ENCODE measurements at places on chromosomes 5 and 9.

DNA sequence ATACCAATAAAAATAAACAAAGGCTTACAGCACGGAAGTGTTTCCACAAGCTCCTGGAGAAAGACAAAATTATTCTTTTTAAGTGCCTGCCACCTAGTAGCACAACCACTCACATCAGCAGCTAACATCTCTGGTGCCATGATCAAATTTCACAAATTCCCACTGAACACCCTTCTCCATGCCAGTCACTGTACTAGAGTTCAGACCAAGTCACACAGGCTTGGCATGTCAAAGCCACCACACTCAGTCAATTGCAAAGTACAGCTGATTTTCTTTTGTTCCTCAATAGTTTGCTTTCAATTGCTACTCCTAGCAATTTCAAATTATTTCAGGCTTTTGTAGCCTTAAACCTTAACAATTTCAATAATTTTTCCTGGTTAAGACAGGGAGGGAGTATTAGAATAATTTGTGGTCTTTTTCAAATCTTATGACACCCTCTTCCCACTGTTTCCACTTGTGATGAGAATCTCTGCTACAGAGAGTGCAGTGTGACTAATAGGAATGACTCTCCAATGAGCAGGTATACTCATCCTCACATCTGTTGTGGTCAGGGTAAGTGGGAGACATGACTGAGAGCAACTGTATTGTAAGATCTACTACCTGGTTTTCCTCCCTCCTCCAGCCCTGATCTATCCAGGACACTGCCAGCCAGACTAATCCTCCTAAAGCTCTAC lies 46.2 kb downstream of the RNF145 start:
- no peak for DNase-seq

- DNase-seq = no peak
Measured at GRCh38 chr5:37940931-37941623, 101.2 kb upstream of the GDNF start.

DNA sequence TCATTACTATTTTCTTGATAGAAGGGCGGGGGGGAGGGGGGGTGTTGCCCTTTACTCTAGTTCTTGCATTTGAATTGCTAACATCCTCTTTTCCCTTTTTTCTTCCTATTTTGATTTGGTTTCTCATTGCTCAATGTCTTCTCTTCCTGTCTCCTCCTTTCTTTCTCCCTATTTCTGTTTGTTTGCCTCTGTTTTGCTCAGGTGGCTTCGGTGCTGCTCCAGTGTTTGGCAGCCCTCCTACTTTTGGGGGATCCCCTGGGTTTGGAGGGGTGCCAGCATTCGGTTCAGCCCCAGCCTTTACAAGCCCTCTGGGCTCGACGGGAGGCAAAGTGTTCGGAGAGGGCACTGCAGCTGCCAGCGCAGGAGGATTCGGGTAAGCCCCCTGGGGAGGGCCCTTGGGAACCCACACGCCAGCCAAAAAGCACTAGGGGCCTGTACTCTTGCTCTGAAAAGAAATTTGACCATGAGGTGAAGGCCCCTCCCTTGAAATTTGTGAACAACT lies 48.3 kb downstream of the FAM78A start:
- DNase-seq = peak; percentile 47

DNA sequence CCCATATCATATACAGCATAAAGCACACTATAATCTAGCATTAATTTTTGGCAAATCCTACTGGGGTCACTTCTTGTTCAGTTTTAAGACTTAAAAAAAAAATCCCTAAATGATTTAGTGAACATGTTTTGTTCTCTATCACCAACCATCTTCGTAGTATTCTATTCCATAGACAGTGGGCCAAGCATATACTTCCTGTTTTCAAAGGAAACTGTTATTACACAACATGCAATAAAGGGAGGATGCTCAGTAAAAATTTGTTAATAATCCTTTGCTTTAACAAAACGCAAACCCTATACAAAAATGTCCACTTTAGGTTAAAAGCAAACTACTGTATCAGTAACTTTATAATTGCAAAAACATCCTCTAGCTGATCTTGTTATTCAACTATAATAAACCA lies 13.0 kb downstream of the CCNH start:
- peak; percentile 29 for DNase-seq

DNA sequence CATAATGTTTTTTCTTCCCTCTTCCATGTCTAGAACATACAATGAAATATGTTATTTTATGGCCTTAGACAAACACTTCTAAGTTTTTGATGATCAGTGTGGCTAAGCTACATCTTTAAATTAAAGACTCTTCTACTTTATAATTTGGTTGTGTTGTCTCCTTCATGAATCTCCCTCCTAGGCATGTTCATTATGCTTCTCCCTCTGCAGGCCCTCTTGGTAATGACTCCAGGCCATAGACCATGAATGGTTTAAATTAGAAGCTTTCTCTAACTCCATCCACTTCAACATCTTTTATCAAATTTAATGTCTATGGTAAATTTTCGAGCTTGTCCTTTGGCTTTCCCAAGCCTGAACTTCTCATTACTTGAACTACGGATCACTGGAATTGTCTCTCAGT lies 342.7 kb upstream of the ADAMTS16 start:
- no peak for DNase-seq

GRCh38 chr5:149046196-149046829 lies 16.5 kb downstream of the SH3TC2 start:
- no peak for DNase-seq

- no peak for DNase-seq
Measured at GRCh38 chr5:158139161-158139560, 280.2 kb upstream of the CLINT1 start.

GRCh38 chr9:122219856-122220672 lies 8.7 kb downstream of the LHX6 start:
- no peak for DNase-seq

DNA sequence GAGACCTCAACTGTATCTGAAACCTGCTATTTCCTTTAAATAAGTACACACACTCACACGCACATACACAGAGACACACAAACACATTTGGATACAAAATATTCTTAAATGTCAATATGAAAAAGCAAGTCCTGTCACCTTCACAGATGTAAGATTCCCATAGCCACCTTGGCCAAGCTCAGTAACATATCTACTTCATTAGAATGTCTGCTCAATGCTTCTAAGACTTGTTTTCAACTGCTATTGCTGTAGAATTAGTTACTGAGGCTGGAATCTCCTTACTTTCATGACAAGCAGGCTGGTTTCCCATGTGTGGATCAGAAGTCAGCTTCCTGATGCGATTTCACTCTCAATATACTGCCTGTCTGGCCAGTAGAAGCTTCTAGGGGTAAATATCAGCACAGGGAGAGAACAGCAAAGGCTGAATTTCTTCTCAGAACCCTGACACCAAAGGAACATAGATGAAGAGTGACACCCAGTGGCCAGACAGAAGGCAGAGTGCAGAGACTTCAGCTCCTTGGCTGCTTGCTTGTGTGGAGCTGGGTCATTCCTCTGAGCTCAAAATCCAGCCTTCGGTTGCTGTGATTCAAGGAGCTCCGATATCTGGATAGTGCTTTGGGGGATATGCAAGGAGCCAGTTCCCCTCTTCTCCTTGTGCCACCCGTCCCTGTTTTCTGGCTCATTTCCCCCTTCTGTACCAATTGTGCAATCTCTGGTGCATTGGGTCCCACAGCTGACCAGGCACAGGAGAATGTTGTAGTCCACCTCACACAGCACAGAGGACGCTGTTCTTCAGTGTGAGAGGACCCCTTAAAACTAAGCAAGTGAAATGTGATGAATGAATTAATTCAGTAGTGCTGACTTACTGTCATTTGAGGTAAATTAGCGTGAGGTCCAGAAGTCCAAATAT lies 26.6 kb upstream of the ABLIM3 start:
- peak; percentile 55 for DNase-seq

GRCh38 chr9:131943351-131943841 lies 136.3 kb downstream of the MED27 start:
- peak; percentile 40 for DNase-seq

DNA sequence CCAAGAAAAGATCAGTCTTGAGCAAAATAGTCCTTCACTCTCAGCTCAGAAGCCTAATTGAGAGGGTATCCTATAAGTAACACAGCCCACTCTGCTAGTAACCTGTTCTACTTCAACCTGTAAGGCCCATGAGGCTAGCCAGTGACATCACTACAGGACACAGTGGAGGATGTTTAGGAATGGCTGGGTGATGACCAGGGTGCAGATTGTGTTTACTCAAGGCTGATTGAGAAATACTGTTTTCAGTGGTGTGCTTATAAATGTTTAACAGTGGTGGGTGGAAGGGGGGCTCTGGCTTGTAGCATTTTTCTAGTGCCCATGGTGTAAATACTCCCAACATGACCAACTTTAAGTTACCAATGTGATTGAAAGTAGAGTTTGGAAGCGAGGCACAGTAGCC lies 159.8 kb upstream of the CCDC152 start:
- DNase-seq = no peak

DNA sequence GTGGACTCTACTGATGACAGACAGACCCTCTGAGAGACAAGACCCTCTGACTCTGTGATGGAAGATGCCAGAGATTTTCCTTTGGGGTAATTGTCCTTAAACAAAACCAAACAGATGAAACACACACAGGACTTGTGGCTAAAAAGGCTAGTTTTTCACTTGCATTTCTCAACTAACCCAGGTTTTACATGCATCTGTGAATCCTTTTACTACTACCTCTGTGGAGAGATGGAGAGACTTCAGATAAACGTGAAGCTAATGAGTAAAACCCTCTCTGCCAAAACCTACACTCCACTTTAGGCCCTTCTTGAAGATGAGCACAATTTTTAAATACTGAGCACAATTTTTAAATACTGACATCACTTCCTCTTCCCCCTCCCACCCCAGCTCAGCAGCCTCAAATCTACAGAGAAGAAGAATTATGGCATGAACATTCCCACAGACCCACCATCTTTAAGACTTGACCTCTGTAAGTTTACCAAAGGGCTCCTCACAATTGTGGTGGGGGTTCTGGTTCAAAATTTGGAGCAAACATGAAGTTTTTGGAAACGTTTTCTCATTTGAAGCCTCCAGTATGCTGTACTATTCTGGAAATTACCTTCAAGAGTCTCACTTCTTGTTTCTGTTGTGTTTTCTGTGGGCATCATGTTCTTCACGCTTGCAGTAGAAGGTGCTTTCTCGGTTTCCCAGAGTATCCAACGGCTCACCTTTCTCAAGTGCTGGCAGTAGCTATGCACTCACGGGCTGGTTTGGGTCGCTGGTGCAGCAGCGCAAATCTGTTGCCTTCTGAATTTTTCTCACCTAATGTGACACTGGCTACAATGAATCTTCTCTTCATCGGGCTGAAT lies 42.7 kb downstream of the ACER2 start:
- no peak for DNase-seq

- no peak for DNase-seq
Measured at GRCh38 chr5:166772770-166773169, 1518.7 kb upstream of the WWC1 start.

GRCh38 chr5:15014809-15015208 lies 143.2 kb upstream of the ANKH start:
- DNase-seq = no peak

GRCh38 chr9:89536145-89536574 lies 38.2 kb upstream of the SEMA4D start:
- DNase-seq = peak; percentile 63

DNA sequence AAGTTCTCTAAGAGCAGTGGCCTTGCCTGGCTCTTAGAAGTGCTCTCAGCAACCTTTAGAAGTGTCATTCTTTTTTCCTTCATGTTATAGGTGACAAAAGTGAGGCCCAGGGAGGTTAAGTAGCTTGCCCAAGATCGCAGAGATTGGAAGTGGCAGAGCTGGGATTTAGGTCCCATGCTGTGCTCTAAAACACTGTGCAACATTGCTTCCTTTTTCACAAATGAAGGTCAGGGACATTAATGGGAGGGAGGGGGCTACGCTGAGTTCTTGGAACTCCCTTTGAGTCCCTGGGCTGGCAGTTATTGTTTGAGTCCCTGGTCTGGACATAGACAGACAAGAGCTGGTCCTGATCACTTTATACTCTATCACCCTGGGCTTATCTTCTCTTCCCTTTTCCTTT lies 45.3 kb downstream of the PAM start:
- no peak for DNase-seq

DNA sequence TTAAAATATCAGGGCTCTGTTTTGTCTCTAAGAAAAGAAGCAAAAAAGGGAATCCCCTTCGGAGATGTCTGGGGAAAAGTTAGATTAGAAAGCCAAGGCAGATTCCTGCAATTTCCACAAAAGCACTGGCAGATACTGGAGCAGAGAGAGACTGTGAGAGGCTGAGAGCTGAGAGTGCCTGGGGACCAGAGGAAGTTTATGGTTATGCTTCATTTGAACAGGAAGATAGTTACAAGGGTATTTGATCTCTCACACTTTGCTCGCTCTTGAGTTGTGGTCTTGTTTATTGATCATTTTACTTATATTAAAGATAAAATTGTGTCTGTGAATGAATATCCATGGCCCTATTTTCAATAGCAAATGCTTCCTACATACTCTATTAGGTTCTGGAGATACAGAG lies 32.8 kb upstream of the FAM81B start:
- DNase-seq = no peak

DNA sequence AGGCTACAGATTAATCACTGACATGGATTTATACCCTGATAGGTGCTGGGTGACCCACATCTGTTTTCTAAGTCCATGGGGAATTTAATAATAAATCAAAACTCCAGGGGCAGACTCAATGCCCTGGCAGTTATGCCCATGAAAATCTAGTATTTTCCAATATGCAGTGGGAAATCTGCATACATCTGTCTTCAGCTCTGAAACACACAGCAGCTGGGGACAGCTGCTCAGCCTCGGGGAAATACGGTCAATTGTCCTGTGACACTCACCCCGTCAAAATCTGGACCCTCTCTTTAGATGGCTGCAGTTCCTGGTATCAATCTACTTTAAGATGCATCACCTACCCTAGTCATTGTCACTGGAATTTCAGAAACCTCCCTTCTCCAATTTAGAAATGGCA lies 12.7 kb upstream of the C1QTNF3 start:
- DNase-seq = no peak

DNA sequence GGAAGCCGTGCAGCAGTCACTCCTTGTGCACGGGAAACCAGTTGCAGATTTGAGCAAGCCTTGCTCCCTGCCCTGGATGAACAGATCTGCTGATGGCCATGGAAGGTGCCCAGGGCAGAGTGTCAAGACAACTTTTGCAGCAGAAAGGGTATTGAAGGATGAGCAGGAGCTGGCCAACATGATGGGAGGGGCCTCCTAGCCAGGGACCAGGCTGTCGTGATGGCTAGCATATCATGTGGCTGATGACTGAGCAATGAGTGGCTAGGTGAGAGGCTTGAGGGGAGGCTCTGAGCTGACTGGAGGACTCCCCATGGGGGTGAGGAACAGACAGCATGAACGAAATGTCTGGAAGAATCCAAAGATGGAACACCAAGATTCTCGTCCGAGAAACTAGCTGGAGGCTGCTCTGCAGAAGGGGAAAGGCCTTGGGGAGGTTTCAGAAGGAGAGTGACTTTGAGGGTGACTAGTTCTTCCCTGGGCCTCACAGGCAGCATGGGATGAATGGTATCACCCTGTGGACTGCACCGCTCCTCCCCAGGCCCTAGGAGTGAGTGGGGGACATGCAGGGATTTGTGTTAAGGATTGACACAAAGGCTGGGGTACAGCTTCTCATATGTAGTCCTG lies 18.5 kb downstream of the PPARGC1B start:
- DNase-seq = no peak

GRCh38 chr5:20340126-20340525 lies 352.1 kb upstream of the CDH18 start:
- DNase-seq = no peak

Data from inflammatory macrophage (primary cell).